Osteoblast (primary cell): ENCODE measurements at places on chromosomes 1 and 21. TPM values are rescaled to one million over a fixed set of nuclear protein-coding genes. Genes with fewer than 3 reads are reported as not detected.

Gene AK5
- 25.3 and 38.3 TPM in 2 replicates for total RNA-seq

- no peak for DNase-seq
These were observed 124.0 kb downstream of the PIGK start for GRCh38 chr1:77095236-77095635.

DNA sequence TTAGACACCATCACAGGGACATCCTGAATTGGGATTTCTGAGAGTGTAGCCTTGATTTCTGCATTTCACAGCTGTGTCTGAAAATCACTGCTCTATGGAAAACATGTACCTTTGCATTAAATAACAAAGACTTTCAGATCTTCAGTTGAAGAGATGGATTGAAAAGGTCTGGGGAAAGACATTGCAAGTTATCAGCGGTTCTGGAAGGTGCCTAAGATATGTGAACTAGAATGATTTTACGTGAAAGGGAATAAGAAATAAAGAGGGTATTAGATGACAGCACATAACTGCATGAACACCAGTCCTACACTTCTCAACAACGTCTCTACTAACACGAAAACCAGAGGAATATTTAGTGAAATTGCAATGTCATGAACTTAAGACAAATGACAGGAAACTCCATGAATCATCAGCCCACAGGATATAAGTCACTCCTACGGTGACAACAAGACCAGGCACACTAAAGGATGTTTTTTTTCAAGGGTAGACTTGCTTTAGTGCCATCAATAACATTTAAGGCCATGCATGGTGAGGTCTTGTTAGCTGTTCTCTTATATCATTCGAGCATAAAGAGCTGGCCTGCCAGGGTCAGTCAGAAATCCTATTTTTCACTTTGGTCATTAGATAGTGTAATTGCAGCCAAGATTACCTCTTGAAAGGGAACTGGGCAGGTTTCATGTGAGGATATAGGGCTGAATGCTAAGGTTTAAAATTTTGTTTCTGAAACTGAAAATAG lies 283.1 kb downstream of the GRIK1 start:
- DNase-seq, result peak; percentile 82

DNA sequence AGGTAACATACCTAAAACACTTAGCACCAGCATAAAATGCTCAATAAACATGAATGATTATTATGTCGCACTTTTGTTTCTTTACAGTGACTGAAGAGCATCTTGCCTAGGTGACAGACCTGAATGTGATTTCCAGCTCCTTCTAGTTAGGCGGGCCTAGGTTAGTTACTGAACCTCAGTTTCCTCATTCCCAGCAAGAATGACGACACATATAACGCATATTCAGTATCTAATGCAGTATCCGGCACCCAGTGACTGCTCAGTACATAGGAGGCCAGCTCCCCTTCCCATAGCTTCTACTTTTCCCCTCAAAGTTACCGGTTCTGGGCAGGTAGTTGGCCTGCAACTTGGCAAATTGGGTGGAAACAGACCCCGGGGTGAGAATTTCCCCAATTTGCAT lies 763 bp downstream of the AUNIP start:
- DNase-seq, result no peak

DNA sequence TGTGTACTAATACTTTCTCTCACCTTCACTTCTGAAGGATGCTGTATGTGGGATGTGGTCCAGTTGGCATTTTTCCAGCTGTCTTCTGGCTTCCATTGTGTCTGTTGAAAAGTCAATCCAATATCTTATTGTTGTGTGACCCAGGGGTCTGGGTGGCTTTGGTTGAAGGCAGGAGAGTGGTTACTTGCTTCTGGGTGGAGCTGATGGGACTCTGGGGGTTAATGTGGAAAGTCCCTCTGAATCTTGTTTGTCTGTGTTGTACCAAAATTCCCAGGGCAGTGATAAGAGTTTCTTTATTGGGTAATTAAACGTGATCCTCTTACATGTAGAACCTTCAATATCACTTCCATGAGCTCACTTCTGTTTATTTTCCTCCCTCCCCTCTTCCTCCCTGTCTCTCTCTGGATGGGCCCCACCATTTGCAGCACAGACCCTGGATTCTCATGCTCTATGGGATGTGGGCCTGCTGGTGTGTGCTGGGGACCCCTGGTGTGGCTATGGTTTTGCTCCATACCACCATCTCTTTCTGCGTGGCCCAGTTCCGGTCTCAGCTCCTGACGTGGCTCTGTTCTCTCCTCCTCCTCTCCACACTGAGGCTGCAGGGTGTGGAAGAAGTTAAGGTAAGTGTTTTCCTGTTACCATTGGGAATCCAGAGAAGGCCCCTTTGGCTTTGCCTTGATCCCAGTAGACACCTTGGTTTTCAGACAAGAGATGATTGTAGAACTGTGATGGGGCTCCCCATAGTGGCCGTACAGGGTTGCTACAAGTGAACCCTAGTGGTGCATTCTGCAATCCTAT lies 71.5 kb downstream of the HHAT start:
- peak; percentile 84 for DNase-seq

DNA sequence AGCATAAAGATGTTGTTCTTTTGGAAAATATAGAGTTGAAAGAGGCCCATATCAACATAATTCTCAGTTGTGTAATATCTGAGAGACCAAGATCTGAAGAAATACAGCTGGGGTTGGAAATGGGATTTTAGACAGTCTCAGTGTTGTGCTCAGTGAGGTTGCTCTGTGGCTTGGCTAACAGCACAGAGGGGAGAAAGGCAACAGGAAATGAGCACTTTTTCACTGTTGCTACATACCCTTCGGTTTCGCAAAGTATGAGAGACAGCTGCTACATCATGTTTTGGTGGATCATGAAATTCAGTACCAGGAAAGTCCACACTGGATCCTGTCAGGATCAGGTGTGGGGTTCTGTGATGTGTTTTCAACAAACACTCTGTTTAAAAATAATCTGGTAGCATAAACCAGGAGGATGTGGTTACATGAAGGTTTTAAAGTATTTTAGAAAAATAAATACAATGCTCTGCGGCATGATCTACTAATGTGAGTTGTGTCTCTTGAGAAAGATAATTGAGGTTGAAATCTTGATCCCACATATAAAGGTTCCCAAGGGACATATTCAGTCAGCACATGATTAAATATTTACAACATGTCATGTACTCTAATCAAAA lies 7.0 kb upstream of the GPR88 start:
- DNase-seq, result peak; percentile 74

GRCh38 chr21:38229260-38229877 lies 27.4 kb upstream of the KCNJ15 start:
- DNase-seq, result no peak

DNA sequence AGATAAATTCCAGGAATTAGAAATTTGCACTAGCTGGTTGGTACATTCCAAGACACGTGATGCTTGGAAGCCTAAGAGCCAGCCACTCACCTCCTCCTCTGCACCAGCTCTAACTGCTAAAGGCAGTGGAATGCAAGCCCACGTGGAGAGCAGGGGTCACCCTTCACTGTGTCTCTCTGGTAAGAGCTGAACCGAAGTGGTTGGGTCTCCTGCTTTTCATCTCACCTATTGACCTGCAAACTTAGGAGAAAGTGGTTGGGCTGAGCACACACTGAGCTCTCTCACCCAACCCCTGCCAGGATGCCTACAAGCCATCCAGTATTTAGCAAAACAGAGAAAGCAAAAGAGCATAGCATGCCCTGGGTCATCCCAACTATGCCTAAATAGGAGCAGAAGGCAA lies 19.3 kb downstream of the HAO2 start:
- no peak for DNase-seq
